ENCODE measurements at places on chromosomes 6 and 20. TPM values are rescaled to one million over a fixed set of nuclear protein-coding genes. Genes with fewer than 3 reads are reported as not detected.

- no peak overlapping the region for H3K4me3 ChIP-seq
- no peaks in the 10 kb centered on the region for H3K36me3 ChIP-seq
- H3K4me1 ChIP-seq, result peaks cover 42% of the 10 kb centered on the region
Measured at GRCh38 chr20:53707371-53708055, 113.9 kb upstream of the ZNF217 start.

Gene PRIM2
- total RNA-seq, result 21.7 TPM

GRCh38 chr6:56005426-56005825, 130.0 kb upstream of the BMP5 start:
- H3K4me1 ChIP-seq, result no peaks in the 10 kb centered on the region
- H3K27ac ChIP-seq, result no peak overlapping the region
- H3K36me3 ChIP-seq, result no peaks in the 10 kb centered on the region
- DNase-seq, result no peak

Gene KIFC1
- total RNA-seq, result 0.70 TPM

Gene HS3ST5
- not detected for total RNA-seq

Data from B cell (primary cell).